ENCODE measurements at places on chromosomes 5 and 9.

- DNase-seq = peak; percentile 26
Observed at GRCh38 chr5:54902791-54903473, 82.5 kb downstream of the ESM1 start.

DNA sequence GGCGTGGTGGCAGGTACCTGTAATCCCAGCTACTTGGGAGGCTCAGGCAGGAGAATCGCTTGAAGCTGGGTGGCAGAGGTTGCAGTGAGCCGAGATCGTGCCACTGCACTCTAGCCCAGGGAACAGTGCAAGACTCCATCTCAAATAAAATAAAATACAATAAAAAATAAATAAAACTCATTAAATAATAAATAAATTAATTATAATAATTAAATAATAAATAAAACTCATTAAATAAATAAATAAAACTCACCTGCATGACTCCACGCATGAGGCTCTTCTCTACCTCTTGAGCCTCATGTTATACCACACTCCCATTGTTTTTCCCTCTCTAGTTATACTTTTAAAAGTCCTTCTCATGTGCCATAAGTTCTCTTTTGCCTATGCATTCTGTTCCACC lies 995.4 kb downstream of the MAT2B start:
- no peak for DNase-seq

- DNase-seq = no peak
Observed at GRCh38 chr5:55218967-55219366, 8.1 kb downstream of the MCIDAS start.

- no peak for DNase-seq
Observed at GRCh38 chr9:92308893-92309292, 15.4 kb upstream of the IARS1 start.

GRCh38 chr5:32583582-32584232 lies 1.6 kb upstream of the SUB1 start:
- DNase-seq = no peak

DNA sequence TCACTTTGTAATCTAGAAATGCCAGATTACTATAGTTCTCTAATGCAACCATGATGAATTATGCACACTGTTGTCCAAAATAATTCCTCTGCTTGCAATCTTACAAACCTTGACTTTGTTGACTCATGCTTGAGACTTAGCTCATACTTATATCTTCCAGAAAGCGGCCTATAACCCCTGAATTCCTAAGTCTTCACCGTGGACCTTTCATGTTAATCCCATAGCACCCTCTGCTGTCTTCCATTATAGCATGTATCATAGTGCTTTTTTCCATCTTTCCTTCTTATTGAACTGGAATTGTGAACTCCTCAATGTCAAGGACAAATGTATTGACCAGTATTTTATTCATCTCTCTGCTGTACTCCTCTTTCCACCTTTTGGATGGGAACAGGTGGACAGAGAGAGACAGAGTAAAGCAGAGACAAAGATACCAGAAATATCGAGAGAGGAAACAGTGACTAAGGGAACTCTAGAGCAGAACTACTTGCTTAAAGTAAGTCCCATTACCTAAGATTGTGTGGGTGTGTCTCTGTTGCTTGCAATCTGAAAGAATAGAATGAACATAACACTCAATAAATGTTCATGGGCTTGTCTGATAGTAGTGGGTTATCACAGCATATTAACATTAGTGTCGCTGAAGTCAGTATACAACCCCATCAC lies 110.0 kb downstream of the LURAP1L start:
- DNase-seq = peak; percentile 94

DNA sequence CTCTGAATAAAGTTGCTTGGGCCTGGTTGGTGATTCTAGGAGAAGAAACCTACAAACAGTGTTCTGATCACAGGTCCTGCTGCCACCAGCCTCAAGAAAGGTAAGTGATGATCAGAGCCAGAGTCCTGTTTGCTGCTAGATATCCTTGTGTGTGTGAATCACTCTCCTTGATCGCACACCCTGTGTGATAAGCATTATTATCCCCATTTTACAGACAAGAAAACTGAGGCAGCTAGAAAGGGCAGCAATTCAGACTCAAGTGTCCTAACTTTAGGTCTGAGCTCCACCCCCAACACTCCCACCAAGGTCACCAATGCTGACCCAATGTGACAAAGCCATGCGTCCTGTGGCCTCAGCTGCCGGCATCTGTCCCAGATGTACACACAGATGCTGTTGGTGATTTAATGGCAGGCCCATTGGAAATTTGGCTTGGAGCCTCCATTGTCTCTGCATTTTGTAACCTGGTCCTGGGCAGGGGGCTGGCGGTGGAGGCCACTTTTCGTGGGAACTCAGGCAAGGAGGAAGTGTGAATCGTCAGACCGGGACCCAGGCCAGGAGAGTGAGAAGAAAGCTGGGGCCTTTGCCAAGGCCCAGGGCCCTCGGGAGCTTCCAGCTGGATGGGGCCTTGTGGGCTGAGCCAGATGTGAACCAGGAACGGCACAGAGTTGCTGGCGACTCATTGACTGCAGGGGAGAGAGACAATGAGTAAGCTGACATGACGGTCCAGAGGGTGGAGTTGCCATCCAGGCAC lies 29.8 kb upstream of the GGTA1 start:
- peak; percentile 94 for DNase-seq

DNA sequence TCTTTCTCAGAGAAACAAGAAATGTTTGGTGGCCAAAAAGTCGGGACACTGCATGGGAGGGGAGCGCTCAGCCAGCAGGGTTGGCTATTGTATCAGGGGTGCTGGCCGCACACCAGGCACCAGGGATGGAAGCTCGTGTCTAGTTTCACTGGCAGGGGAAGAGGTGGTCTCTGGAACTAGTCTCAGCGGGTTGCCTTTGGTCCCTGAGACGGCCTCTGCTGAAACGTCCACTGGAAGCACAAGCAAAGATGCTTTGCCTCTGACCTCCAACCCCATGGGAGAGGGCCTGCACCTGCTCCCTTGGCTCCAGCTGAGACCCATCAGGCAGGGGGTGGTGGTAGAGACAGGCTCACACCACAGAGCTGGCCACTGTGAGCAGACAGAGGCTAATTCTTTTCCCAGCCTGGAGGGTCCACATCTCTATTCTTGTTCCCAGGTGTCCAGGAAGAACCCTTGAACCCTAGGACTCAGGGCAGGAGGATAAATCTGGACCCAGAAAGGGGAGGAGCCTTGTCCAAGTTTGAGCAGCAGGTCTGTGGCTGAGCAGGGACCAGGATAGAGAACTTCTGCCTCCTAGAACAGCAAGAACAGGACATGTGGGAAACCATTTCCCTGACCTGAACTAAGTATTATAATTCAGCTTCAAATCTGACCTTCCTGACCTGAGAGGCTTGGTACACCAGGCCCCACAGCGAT lies 102.6 kb downstream of the RGS3 start:
- DNase-seq = no peak

DNA sequence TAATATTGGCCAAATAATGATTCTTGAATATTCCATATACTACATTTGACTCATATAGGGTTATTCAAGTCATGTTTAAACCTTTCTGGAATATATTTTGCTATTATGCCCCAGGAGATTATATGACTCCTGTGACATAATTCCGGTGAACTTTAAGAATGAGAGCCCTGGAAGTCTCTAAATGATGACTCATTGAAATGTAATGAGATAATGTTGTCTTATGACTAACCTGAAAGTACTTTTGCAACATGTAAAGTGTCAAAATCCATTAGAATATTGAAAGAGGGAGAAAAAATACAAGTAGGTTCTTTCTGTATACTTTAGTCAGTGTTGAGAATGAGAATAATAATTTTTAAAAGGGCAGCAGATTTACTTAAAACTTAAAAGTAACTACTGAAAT lies 830.4 kb downstream of the MAT2B start:
- DNase-seq = peak; percentile 76

DNA sequence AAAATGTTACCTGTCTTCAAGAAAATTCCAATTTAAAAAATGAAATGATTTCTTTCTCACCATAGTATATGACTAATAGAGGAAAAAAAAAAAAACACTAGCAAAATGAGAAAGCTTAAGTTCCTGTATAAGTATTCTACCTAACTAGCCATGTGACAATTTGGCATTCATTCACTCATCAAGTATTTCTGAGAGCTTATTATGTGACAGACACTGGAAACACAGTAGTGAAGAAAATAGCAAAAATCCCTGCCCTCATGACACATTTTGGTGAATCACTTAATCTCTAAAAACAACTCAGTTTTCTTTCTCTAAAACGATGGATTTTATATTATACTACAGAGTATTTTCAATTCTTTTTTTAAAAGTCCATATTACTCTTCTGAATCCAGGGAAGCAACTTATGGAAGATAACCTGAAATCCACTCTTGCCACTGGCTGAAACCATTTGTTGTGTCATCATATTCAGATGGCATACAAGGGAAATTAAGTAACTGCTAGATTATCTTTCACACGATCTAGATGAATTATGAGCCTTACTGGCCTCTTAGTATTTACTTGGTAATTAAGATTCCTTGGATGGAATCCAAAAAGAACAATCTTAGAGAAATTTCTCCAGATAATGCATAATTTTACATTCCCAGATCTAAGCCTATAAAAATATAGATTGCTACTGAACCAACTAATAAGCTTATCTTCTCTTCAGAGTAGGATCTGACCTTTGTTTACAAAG lies 5.5 kb downstream of the PTBP3 start:
- peak; percentile 42 for DNase-seq
